ENCODE measurements at places on chromosomes 5 and 9.

GRCh38 chr5:130321931-130322330 is 417.7 kb downstream of the CHSY3 start:
- no peak for DNase-seq

DNA sequence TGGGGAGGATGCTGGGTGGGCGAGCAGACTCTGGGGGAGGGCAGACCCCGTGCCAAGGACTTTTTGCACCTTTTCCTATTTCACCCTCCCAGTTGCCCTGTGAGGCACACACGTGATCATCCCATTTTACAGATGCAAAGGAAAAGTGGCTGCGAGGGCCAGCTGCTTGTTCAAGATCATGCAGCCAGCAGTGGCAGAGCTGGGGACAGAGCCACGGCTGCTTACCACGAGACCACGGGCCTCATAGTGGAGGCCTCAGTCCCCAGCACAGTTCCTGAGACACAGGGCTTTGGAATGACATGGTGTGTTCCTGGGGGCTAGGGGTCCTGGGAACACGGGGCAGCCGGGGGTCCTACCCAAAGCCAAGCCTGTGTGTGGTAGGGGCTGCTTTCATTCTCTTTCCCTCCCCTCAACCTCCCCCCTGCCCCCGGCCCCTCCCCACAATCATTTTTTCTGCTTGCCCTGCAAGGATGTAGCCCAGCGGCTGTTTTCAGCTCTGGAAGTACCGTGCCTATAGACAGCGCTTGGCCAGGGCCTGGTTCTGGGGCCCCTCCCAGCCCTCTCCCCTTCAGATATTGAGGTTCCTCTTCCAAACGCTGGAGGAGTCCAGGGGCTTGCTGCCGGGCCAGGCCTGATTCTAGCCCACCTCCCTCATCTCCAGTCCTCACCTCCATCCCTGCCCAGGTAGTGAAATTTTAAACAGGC is 58.5 kb upstream of the IER5L start:
- DNase-seq = no peak

- DNase-seq = no peak
Observed at GRCh38 chr5:33227746-33228145, 213.0 kb upstream of the TARS1 start.

DNA sequence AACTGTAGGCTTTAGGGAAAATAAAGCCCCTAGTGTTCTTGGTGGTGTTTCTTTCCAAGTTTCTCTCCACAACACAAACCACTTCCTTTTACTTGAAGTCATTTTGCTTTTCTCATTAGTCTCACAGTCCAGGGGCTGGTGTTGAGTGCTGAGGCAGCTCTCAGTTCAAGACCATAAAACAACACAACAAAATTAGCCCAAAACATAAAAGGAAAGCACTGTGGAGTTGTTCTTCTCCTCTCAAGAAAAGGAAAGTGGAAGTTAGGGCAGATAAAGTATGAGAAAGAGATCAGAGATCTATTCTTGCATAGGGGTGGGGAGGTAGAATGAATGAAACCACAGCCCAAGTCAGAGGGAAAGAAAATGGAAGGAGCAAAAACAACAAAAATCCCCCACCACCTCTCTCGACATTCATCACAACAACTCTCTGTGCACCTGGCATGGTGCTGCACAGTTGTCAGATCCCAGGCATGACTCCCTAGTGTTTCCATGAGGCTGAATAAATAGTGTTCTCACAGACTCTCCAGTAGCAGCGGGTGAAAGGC is 569.9 kb downstream of the RAB3C start:
- DNase-seq = no peak

- no peak for DNase-seq
Observed at GRCh38 chr5:91293131-91293530, 90.0 kb downstream of the ARRDC3 start.

GRCh38 chr9:19913151-19913550 is 124.3 kb upstream of the SLC24A2 start:
- DNase-seq = no peak

DNA sequence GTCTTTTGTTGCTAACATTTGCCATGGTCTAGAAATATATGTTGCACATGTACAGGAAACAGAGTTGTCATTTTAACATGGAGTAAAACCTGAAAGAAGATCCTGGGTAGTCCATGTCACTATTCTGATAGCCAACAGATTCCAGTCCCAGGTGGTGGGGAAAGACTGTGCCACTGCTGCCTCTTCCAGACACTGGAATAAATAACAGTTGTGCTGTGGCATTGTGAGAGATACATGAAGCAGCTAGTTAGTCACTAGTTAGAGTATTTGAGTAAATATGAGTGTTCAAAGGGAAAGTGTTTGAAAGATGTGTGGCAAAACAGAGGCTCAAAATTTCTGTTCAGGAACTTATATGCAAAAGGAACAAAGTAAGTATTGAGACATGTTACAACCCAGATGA is 1408.3 kb downstream of the EFNA5 start:
- no peak for DNase-seq
